ENCODE measurements at places on chromosomes 1 and 21.

GRCh38 chr1:3543076-3544039 is 68.0 kb downstream of the MEGF6 start:
- no peak for DNase-seq

- no peak for DNase-seq
These were observed 159.1 kb downstream of the NFIA start for GRCh38 chr1:61241411-61241838.

- no peak for DNase-seq
These were observed 38.4 kb downstream of the NEK2 start for GRCh38 chr1:211637066-211637465.

GRCh38 chr1:183757061-183757460 is 47.9 kb upstream of the RGL1 start:
- no peak for DNase-seq

- DNase-seq: no peak
These were observed 25.3 kb downstream of the KNCN start for GRCh38 chr1:46526013-46526690.

DNA sequence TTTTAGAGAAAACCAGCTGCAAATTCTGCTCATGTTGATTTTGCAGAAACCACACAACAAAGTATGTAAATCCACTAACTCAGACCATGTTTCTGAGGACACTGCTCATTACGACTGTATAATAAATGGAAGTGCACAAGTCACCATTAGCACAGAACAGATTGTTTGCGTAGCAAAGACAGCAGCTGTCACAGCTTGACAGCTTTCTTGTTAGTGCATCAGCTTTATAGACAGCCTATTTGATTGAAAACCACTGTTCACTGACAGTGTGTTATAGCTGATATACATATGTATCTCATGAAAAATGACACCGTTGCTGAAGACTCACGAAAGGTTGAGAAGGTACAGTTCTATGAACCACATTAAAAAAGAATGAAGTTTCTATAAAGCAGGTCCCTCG is 560.2 kb upstream of the ZRANB2 start:
- DNase-seq: no peak

DNA sequence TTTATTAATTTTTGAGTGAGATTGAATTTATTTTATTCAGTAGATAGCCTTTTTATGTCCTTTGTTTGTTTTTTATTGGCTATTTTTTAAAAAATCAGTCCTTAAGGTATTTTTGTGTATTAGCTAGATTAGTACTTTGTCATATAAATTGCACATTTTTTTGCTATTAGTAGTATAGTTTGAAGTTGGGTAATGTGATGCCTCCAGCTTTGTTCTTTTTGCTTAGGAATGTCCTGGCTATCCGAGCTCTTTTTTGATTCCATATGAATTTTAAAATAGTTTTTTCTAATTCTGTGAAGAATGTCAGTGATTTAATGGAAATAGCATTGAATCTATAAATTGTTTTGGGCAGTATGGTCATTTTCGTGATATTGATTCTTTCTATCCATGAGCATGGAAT is 80.4 kb downstream of the MAN1A2 start:
- no peak for DNase-seq

- no peak for DNase-seq
These were observed 104.7 kb downstream of the AKT3 start for GRCh38 chr1:243745356-243745755.

DNA sequence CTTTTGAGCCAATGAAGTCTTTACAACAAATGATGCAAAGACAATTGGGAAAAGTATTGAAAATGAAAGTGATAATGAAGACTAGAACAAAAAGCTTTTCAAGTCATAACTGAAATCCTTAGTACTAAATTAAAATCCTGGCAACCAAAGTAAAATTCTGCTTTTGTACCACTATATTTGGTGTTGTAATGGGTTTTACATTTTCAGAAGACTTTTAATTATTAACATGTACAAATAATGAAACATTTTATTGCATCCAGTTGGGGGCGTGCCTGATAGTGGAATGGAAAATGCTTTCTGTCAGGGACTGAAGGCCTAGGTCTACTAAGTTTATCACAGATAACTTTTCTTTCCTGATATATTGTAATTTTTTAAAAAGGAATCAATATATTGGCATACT is 89.4 kb downstream of the SDCCAG8 start:
- no peak for DNase-seq

- no peak for DNase-seq
These were observed 1.3 kb downstream of the SV2A start for GRCh38 chr1:149916193-149916897.

DNA sequence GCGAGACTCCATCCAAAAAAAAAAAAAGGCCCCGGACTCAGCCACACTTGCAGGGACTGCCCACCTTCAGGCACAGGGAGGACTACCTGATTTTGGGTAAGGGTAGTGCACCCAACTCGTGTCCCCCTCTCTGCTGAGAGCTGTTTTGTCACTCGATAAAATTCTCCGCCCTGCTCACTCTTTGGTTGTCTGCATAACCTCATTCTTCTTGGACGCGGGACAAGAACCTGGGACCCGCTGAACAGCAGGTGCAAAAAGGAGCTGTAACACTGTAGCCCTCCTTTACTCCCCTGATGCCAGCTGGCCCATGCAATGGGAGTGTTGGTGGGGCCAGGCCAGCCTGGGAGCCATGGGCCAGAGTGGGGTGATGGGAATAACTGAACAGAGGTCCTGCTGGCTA is 10.6 kb downstream of the S100B start:
- no peak for DNase-seq

- no peak for DNase-seq
These were observed 525 bp downstream of the RYR2 start for GRCh38 chr1:237042526-237042891.

DNA sequence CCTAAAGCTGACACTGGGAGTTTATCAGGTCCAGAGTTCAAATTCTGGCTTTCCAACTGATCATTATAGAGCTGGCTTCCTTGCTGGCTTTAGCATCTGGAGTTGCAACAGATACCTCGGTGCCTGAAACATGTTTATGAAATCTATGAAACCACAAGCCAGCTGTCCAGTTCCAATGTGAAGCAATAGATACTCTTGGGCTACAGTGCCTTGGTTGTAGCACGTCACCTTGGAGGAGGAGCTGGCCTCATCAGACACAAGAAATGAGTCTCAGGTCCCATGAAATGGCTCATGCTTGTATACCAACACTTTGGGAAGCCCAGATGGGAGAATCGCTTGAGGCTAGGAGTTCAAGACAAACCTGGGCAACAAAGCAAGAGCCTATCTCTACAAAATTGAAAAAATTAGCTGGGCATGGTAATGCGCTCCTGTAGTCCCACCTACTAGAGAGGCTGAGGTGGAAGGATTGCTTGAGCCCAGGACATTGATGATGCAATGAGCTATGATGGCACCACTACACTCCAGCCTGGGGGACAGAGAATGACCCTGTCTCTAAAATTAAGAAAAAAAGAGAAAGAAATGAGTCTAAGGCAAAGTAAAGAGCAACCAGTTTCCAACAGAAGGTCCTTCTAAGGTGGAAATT is 132.5 kb upstream of the ZNF648 start:
- no peak for DNase-seq
